Stimulated activated CD8-positive, alpha-beta memory T cell treated with anti-CD3 and anti-CD28 coated beads, Interleukin-4, amount 100 ng/mL, for 4 hours (primary cell): ENCODE measurements at places on chromosomes 6 and 20.
A peak's percentile ranks its signal among the peaks of the same experiment; 100 is the strongest.

- DNase-seq = no peak
Measured at GRCh38 chr20:37364927-37365272, 19.0 kb downstream of the SRC start.

- peak; percentile 52 for DNase-seq
Measured at GRCh38 chr20:31861385-31862156, 8.8 kb downstream of the DUSP15 start.

DNA sequence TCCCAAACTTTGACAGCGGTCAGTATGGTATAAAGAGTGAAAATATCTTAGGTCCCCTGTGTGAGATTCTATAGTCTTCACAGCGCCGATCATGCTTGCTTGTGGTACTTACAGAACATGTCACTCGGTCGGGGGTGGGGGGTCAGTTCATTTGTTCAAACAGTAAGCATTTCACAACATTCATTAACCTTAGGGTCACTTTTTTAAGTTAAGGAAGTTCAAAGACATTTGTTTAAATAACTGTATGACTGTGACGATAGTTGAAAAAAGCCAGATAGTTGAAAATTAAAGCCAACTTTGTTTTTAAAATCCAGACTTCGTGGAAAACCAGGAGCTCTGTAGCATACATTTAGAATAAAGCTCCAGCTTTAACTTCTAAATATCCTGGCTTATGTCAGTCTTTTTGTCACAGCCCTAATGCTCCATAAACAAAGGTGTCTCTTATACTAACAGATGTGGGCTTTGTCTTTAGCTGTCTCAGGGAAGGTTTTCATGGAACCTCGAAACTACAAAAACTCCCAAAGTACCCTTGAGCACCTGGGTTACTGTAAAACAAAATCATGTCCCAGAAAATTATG, 57.9 kb upstream of the PHACTR2 start:
- DNase-seq = no peak

GRCh38 chr6:45479834-45480751, 102.4 kb upstream of the SUPT3H start:
- DNase-seq = no peak

- DNase-seq = no peak
Measured at GRCh38 chr6:38432479-38432878, 207.2 kb downstream of the BTBD9 start.

- no peak for DNase-seq
Measured at GRCh38 chr6:166813461-166813860, 142.9 kb downstream of the RNASET2 start.
